ENCODE measurements at places on chromosomes 5 and 9. TPM values are rescaled to one million over a fixed set of nuclear protein-coding genes. Genes with fewer than 3 reads are reported as not detected.

Gene LRRC70
- 1.3 TPM for total RNA-seq

Gene KIAA0825
- 3.6 TPM for total RNA-seq

Gene ENHO
- total RNA-seq, result under 0.01 TPM

DNA sequence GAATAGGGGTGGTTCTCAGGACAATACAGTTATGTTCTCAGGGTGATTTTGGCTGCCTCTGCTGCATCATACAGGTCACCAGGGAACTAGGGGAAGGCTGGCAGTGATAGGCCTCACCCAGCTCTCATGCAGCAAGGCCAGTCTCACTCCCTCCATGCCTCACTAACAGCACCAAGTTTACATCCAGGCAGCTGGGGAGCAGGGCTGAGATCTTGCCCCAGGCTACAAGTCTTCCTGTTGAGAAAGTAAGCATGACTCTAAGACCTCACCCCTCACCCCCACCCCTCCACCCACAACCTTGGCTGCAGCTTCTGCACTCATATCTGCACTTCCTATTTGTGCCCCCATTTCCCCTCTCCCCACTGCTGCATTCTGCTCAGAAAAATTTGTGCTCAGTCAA lies 481.2 kb downstream of the ACTL7B start:
- DNase-seq, result no peak

Gene CAMK4
- 0.77 TPM for total RNA-seq

DNA sequence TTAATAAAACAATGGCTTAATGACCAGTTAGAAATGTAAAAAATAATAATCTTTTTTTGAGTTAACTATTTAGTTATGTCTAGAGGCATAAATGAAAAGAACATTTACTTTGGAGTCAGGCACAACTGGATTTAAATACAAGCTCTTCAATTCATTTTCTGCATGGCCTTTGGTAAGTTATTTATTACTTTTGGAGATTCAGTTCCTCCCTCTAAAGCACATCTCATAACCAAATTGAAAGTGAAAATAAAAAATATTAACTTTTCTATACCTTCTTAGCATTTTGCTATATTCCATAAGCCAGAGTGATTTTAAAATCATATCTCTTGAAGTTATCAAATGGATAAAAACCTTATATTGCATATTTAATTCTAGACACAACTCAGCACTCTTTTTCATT lies 434.9 kb upstream of the SMARCA2 start:
- no peak for DNase-seq

Gene PCDHAC1
- 0.51 TPM for total RNA-seq

DNA sequence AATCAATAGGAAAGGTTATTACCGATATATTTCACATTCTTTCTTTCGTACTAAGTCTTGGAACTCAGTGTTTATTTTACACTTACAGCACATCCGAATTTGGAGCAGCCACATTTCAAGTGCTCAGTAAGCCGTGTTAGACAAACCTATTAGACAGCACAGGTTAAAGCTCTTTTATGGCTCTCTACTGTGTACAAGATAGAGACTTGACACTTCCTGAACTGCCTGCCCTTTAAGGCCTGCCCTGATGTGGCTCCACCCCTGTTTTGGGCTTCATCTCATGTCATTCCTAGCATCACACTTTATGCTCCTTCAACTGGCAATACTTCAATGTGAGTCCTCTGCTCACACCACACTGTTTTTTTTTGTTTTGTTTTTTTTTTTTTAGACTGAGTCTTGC lies 23.5 kb upstream of the SUSD1 start:
- no peak for DNase-seq

GRCh38 chr5:179411161-179411841 lies 66.0 kb upstream of the ADAMTS2 start:
- no peak for DNase-seq

DNA sequence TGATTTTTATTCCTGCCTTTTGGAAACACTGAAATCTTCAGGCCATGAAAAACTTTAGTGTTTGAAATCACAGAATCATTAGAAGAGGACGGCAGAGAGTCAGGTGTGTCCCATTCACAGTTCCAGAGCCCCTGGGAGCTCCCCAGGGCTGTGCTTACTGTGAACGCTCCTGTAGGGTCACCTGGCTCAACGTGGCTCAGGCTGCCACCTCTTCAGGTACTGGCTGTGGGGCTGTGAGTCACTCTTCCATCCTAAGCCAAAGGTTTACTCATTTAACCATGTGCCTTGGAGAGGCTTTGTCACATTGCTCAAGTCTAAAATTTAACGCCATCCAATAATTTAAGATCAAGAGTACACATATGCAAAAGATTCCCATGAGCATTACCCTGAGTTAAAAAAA lies 50.2 kb upstream of the FSTL4 start:
- no peak for DNase-seq

DNA sequence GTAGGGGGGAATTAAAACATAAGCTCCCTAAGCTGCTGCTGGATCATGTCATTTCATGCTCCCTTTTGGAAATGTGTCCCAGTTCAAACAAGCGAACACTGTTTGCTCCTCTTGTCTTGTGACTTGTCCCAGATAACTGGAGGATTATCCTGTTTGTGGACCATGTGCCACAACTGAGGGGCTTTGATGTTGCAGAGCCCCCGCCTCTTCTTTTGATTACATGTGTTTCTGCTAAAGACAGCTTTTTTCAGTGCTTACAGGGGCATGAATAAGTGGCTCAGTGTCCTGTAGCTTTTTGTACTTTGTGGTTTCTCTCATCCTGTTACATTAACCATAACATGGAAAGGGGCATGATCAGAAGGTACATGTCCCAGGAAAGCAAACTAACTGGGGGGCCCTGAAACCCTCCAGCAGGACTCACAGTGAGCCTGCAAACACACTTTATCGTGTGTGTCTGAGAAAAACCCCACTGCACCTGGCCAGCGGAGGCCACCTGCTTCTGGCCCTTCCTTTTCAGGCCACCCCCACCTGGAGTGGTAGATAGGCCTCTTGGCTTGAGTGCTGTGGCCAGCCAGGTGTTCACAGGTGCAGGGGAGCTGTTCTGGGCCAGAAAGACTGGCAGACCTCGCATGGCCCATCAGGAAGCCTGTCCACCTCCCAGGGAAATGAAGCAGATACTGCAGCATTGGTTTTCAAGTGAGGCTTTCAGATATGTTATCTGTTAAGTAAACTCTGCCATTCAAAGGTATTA lies 285.6 kb downstream of the FANCC start:
- DNase-seq, result no peak

Gene PGM5
- total RNA-seq, result 113 TPM

Gene SLC45A2
- under 0.01 TPM for total RNA-seq
